CD4-positive, alpha-beta T cell treated with Interleukin-2 at 100 ng/mL for 4 hours (primary cell): ENCODE measurements at places on chromosomes 1 and 21.

GRCh38 chr1:163202833-163203451 is at the start of gene RGS5:
RGS5 (minus strand) TSS chr1:163202916; CDS start chr1:163202835, 81 bp downstream.
- DNase-seq: no peak

DNA sequence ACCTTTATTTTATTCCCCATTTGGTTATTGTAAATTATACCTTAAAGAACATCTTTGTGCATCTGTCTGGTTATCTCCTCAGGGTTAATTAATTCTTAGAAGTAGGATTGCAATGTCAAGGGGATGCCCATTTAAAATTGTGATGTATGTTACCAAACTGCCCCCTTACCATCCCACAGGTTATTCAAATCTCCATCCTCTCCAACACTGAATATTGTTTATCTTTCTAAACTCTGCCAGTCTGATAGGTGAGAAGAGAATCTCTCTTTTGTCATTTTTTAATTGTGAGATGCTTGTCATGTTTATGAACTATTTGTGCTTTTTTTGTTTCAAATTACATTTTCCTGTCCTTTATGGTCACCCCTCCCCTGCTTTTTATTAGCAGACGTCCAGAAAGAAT is 55.8 kb downstream of the VWA5B1 start:
- no peak for DNase-seq

DNA sequence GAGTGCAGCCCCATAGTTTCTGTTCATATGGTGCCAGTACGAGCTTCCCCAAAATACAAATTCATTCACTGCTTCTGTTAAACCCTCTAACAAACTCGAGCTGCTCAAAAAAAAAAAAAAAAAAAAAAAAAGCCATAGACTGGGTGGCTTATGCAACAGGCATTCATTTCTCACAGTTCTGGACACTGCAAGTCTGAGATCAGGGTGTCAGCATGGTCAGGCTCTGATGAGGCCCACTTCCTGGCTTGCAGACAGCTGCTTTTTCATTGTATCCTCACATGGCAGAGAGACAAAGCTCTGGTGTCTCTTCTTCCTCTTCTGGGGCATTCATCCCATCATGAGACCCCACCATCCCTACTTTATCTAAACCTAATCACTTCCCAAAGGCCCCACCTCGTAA is 121.6 kb downstream of the PTBP2 start:
- DNase-seq: no peak

DNA sequence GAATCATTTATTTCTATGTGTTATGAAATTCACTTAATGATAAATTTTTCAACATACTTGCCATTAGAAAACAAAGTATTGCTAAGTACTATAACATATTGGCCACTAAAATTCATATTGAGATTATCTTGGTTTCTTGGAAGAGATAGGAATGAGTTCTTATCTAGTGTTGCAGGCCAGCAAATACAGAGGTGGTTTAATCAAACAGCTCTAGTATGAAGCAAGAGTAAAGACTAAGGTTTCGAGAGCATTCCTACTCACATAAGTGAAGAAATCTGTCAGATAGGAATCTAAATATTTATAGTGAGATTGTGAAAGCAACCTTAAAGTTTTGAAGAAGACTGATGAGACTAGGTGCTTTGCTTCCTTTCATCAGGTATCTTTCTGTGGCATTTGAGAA is 37.9 kb upstream of the FOXE3 start:
- DNase-seq: no peak

DNA sequence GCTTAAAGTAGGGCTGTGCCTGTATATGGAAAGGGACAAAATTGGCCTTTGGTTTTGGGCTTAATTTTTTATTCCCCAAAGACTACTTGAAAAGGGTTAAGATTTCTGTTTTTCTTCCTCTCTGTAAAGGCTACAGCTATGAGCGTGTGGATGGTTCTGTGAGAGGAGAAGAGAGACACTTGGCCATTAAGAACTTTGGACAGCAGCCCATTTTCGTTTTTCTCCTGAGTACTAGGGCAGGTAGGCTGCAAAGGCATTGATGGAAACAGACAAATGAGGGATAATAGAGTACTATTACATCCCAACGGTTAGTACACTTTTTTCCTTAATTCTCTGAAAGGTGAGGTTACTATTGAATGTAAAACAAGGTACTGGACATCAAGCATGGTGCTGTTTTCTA is 29.6 kb downstream of the CHD1L start:
- DNase-seq: no peak

DNA sequence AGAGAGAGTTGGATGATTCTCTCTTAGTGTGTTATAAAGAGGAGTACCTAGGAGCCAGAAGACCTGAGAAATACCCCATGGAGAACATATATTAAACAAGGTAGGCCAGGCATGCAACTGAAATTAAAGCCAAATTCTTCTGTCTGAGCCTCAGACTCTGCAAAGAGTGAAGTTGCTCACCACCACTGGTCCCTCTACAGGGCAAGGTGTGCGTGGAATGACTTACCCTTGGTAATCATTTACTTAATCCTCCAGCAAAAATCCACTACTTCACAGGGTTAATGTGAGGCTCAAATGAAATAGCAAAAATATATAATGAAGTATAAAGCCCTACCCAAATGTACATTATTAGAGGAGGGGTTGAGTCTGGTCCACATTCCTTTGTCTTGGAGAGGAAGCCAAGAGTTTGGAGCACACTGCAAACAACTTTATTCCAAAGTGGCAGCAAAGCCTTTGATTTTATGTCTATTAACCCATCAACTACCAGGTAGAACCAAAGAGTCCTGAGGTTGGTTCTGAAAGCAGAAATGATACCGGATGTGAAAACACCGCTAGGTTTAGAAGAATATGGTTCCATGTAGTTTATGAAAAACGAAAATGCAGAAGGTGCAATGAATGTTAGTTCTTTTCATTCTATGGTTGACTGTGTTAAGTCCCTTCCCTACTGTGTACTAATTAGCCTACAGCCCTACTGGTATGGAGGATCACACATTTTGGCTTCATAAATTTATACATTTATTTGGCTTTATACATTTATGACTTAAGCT is 8.5 kb downstream of the SSR2 start:
- no peak for DNase-seq

GRCh38 chr1:157314408-157314807 is 176.2 kb upstream of the ETV3 start:
- no peak for DNase-seq

GRCh38 chr1:150302338-150302737 is 8.7 kb downstream of the MRPS21 start:
- no peak for DNase-seq

DNA sequence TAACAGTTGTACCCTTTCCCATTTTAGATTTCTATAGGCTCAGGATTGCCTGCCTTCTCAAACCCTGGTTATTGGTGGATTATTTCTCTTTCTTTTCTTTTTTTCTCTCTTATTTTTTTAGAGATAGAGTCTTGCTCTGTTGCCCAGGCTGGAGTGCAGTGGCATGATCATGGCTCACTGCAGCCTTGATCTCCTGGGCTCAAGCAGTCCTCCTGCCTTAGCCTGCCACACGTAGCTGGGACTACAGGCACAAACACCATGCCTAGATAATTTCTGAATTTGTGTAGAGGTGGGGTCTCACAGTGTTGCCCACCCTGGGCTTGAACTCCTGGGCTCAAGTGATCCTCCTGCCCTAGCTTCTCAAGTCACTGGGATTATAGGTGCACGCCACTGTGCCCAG is 58.8 kb downstream of the UCK2 start:
- DNase-seq: no peak
